NCI-H1436 (cell line): ENCODE measurements at places on chromosomes 16 and 17.

GRCh38 chr17:67412032-67412431, 35.0 kb downstream of the PITPNC1 start:
- no peak for DNase-seq

DNA sequence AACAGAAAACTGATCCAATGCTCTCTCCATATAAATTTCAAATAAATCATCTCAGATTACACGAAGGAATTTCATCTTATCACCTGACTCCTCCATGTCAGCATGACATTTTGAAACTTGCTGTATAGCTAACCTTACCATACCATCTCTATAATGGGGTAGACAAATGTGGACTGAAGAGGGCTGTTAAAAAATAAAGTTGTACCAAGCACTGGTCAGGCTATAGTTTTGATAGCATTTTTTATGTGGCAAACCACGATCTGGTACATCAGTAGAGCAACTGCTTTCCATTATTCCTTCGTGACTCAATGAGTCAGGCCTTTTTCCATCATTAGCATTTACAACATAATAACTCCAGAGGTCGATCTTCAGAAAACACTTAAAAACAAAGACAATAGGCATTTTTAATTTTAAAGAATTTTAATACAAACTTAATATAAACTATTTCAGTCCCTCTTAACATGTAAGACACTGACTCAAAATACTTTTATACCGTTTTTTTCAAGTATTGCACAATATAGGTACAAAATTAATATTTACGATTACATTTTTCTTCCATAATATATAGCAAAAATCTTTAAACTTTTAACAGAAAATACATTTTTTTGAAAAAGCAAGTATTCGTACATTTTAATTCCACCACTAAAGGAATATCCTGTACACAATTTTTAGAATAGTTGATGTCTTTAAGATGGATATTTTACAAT, 4.2 kb downstream of the TOB1 start:
- no peak for DNase-seq

DNA sequence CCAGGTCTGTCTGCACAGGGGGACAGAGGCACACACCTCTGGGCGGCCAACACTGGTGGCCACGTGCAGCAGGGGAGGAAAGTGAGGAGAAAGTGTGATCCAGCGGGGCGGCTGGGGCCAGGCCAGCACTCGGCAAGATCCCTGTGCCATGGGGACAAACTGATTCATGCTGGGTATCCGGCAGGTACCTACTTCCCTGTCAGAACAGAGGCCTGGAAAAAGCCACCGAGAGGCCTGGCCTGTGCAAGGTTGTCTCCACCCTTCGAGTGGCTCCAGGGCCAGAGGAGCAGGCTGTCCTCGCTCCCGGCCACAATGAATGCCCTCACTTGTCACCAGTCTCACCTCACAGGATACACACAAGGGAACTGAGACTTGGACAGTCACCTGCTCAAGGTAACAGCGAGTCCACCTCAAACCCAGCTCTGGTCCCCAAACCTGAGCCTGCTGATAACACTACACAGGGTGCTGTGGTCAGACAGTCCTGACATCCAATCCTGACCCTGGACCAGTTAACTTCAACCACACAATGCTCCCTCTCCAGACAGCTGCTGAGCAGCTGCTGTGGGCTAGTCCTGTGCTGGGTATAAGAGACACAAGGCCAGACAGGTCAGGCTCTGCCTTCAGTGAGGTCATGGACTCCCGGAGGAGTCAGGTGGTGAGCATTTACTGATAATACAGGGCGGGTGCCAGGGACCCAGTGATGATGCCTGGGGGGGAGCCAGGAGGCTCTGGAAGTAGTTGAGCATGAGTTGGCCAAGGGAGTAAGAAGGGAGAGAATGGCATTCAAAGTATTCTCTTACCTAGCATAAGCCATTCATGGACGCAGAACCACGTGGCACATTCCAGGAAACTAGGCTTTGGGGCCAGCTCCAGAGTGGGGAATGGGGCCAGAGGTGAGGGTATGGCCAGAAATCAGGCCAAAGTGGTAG, 53.0 kb downstream of the VAC14 start:
- DNase-seq: no peak

- DNase-seq: no peak
Observed at GRCh38 chr16:77690416-77690815, 31.9 kb upstream of the NUDT7 start.

DNA sequence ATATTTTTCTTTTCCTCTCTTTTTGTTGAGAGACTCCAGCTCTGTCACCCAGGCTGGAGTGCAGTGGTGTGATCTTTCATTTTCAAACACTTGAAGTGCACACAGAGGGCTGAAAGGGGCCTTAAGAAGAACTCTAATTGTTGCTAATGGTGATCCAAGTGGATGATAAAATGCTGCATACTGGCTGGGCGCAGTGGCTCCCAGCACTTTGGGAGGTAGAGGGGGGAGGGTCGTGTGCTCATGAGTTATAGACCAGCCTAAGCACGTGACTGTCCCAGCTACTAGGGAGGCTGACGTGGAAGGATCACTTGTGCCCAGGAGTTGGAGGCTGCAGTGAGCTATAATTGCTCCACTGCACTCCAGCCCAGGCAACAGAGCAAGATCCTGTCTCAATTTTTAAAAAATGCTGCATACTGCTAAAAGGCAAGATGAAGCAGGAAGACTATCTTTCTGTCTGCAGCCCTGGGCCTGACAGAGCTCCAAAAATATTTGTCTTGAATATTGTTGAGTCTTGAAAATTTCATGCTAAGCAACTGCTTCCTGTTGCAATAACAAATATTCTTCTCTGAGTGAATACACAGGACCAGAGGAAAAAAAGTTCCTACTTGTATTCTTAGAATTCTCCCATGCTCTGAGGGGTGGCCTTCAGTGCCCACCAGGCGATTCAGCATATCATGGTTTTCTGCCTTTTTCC, 63.7 kb upstream of the AKTIP start:
- DNase-seq: peak; percentile 59

DNA sequence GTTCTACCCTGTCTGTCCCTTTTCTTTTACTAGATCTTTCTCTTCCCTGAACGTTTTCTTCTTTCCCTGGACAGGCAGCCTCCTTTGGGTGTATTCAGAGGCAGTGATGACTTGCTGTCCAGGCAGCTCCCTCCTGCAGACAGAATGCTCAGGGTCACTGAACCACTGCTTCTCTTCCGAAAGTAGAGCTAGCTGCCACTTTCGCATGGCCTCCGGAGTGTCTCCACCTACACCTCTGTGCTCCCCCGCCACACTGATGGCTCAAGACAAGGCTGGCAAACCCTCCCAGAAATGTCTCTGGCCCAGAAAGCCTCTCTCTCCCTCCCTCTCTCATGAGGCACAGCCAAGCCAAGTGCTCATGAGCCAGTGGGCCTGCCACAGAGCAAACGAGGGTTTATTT, 207.8 kb downstream of the CDRT15L2 start:
- DNase-seq: no peak

- DNase-seq: no peak
Observed at GRCh38 chr17:7502987-7503386, 18.8 kb downstream of the POLR2A start.

GRCh38 chr17:48295362-48296288, 134.4 kb downstream of the SKAP1 start:
- DNase-seq: no peak

DNA sequence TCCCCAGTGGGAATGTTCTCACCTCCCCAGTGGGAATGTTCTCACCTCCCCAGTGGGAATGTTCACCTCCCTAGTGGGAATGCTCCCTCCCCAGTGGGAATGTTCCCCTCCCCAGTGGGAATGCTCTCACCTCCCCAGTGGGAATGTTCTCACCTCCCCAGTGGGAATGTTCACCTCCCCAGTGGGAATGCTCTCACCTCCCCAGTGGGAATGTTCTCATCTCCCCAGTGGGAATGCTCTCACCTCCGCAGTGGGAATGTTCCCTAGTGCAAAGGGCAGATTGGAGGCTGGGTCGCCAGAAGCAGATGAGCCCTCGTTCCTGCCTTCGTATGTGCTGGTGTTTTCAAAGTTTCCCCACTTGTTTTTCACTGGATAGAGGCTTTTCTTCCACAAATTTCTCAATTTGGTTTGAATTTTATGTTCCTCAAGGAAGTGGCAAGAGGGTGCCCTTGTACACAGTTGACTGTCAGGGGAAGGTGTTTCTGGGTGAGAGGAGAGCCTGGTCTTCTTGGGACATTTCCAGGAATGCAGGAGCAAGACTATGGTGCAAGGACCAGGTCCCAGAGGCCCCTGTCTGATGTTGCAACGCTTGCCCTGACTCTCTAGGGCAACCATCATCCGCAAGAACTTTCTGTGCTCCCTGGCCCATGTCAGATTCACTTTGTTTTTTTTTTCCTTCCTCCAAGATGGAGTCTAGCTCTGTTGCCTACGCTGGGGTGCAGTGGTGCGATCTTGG, 34.0 kb downstream of the TRARG1 start:
- no peak for DNase-seq

DNA sequence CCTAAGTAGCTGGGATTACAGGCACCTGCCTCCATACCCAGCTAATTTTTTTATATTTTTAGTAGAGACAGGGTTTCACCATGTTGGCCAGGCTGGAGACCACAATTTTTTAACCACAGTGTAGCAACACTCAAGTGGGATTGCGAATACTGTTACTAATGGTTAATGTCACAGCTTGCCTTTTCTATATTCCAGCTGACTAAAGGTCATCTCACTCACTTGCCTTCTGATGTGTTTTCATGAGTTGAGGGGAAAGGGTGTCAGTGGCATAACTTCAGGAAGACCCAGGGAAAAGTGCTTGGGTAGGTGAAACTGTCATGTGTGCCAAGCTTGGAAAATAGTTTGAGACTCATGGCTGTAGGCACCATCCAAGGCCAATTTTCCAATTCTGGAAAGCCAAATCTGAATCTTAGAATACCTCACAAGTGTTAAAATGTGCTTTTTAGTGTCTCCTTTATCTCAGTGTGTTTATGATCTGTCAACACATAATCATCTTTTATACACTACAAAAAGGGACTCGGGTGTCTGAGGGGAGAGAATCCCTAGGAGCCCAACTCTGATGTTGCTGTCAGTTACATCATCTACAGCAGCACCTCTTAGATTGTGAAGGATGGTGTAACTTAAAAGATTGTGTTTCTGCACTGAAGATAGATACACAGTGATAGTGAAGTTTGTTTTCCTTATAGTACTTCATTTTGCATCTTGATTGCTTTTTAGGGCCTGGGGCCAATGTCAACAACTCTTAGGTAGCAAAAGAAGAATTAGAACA, 27.1 kb downstream of the OGFOD1 start:
- DNase-seq: no peak

DNA sequence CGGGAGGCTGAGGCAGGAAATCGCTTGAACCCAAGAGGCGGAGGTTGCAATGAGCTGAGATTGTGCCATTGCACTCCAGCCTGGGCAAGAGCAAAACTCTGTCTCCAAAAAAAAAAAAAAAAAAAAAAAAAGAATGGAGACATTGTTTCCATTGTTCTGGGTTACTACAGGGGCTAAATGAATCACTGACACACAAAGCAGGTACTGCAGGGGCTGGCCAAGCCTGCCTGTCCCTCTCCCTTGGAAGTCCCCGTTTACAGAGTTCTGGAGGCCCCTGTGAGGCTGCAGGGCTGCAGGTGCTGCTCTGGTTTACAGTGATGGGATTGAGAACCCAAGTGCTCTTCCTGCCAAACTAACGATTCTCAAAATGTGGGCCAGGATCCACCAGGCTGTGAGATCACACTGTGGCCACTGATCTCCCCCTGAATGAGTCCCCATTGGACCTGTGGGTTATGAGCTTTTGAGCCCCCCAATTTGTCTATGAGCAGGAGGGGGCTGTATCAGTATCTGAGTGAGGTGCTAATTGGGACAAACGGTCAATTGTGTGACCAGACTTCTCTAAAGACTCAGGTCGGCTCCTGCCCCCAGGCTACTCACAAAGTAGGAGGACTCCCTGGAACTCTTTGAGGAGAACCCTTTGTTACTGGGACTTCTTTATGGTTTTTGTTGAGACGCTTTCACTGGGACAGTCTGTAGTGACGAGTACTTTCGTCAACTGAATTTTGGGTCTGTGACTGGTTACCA, 39.0 kb downstream of the DNAH17 start:
- no peak for DNase-seq

DNA sequence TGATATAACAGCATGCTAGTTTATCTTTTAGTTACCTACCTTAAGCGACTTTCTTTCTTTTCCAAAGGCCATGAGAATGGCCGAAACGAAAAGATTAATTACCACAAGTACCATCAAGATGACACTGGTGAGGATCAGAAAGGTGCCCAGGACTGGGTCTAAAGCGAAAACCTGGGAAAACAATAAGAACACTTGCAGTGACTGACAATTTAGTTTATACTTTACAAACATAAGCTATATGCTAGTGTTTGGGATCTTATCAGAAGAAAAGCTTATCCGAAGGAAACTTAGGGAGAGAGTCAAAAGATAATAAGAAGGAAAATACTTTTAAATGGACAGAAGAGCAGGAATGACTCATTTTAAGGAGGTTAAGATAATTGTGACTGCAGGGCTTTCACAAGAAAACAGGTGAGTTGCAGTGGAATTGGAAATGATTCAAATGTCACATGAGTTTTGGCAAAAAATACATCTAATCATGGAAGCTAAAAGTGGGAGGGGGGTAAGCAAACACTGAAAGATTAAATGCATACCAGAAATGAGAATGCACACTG, 34.8 kb downstream of the IST1 start:
- DNase-seq: no peak

DNA sequence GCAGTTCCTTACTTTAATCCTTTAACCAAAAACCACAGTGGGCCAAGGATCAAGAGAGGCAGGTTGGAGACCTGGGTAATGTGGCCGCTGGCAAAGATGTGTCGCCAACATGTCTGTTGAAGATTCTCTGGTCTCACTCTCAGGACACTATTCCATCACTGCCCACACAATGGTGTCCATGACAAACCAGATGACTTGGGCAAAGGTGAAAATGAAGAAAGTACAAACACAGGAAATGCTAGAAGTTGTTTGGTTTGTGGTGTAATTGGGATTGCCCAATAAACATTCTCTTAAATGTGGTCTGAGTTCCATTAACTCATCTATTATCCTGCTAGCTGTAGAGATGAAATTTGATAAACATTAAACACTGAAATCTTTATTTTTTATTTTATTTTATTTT, 43.3 kb downstream of the SALL1 start:
- DNase-seq: no peak

DNA sequence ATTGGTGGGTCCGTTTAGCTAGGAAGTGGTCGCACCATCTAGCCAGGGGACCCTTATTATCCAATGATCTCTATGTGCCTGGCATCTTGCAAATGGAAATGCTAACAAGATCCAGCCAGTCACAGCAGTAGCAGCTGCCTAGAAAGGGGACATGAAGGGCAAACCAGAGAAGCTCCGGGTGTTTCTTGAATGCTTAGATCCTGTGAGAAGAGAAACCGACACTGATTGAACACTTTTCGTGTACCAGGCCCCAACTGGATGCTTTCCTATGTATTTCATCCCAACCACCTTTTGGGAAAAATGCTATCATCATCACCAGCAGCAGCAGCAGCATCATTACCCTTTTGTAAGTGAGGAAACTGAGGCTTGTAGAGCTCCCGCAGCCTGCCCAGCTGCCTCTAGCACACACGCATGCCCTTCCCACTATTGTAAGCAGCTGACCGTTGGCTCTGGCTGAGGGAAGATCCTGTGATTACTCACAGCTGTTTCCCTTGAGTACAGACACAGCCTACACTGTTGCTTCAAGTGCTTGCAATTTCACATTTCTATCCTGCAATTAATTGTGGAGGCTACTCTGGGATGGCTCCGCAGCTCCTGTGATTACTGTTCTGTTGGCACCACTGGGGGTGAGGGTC, 180.7 kb upstream of the CACNG5 start:
- DNase-seq: no peak
